ENCODE measurements at places on chromosomes 12 and 14. TPM values are rescaled to one million over a fixed set of nuclear protein-coding genes. Genes with fewer than 3 reads are reported as not detected.

DNA sequence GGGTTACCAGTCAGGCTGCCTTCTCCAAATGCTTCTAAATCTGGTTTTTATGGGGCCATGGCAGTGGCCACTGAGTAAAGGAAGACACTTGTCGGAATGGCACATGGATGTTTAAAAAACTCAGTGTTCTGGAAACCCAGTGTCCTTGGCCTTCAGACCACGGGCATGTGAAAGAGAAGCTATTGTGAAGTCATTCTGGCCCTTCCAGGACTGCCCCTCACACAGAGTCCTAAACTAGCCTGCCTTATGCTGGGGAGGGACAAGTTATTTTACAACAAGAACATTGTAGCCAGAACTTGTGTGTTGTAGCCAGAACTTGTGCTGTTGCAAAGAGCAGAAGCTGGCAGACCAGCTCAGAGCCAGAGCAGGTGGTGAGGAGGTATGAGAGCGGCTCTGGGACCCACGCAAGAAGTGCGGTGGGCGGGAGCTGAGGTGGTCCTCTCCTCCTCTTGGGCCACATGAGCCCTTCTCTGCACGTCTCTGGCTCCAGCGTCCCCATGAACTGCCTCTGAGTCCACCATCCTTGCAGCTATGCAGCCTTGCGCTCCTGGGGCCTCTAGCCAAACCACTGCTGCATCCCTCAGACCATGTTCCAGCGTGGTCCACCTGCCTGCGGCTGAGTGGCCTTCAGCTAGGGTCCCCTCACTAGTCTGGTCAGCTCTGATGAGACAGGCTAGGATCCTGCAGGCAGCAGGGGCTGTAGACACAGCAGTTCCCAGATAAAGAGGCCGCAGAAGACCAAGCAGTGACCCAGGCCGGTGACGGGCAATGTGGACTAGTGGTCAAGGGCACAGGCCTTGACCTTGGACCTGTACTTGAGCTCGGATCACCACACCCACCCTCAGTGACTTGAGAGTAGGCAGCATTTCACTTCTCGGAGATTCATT lies 32.5 kb downstream of the MMAB start:
- DNase-seq: no peak

DNA sequence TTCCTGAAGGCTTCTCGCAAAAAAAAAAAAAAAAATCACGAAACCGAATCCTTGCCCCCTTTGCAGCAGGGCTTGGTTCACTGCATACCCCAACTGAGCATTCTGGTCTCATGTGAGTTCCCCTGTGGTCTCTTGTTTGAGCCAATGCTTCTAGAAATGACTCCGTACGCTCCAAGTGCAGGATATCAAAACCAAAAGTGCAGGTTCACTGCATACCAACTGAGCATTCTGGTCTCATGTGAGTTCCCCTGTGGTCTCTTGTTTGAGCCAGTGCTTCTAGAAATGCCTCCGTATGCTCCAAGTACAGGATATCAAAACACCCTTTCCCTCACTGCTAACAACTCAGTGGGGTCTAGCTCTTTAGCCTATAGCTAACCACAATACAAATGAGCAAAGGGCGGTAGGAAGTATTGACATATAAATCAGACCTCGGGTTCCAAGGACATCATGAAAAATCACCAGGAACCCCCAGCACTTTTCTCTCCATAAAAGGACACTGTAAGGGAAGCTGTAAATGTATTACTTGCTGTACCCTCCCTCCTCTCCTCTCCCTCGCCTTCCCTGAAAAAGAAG lies 206.3 kb upstream of the NOS1 start:
- DNase-seq: no peak

DNA sequence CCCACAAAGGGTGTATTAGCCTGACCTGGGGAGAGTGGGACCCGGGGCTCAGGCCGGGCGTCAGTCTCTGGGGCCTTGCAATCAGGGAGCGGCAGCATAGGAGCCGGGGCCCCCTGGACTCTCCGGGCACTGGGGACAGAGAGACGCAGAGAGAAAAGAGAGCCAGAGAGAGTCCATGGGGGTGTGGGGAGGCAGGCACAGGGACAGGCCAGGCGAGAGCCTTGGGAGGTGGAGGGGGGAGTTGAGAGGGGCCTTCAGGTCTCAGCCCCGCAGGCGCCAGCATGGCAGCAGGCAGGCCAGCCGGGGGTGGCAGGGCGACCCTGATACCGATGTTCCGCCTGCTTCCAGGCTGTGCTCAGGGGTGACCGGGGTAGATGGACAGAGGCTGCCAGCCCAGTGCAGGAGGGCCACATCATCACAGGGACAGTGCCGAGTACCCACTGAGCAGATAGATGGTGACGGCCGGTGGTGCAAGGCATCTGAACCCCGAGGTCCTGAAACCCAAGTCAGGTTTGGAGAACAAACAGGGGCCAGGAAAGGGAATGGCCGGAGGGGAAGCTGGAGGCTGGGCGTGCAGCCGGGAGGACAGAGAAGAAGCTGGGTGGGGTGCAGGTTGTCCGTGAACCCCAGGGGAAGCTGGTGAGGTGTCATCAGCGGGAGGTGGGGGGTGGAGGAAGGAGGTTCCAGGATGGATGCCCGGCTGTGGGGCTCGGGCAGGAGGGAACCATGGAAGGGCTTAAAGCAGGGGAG lies 2.9 kb downstream of the EXOC3L4 start:
- DNase-seq: no peak

MANSC4 gene
- not detected for polyA plus RNA-seq

Data from naive B cell (primary cell).